Spinal cord (tissue), 10 donors: ENCODE measurements at places on chromosomes 3 and 15. TPM values are rescaled to one million over a fixed set of nuclear protein-coding genes. Genes with fewer than 3 reads are reported as not detected.

- DNase-seq = no peak
These were observed 422.2 kb downstream of the GBE1 start for GRCh38 chr3:81339040-81339845.

- no peak for DNase-seq
These were observed 99.5 kb upstream of the FOXB1 start for GRCh38 chr15:59904450-59905135.

- DNase-seq = no peak
These were observed 45.2 kb upstream of the CCDC80 start for GRCh38 chr3:112685956-112686799.

GRCh38 chr3:159189994-159190669 is 388.3 kb downstream of the MFSD1 start:
- no peak for DNase-seq

DNA sequence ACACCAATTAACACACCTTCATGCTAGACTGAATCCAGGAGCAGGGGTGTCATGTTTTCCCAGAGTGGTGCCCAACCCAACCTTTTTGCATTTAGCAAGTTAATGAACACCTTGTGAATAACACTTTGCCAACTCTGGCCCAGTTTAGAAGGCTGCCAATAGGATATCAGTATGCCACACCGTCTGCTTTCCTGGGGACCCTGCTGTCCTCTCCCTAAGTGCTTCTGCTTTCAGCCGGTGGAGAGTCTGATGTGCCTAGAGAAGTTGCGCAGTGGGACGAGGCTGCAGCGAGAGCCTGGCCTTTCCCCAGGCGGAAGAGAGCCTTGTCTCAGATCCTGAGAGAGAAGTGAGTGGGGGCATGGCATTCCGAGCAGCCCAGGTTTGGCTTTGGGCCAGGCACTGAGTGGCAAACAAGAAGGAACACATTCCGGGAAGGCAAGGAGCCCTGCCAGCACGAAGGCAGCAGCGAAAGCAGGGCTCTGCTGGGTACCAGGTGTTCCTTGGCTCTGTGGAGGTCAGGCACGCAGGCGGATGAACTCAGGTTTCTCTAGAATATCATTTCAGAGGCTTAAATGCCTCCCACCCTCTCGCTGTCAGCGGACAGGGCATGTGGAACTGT is 36.9 kb downstream of the SENP8 start:
- no peak for DNase-seq

- DNase-seq = no peak
These were observed 25.3 kb downstream of the ADGRG7 start for GRCh38 chr3:100634493-100635272.

DNA sequence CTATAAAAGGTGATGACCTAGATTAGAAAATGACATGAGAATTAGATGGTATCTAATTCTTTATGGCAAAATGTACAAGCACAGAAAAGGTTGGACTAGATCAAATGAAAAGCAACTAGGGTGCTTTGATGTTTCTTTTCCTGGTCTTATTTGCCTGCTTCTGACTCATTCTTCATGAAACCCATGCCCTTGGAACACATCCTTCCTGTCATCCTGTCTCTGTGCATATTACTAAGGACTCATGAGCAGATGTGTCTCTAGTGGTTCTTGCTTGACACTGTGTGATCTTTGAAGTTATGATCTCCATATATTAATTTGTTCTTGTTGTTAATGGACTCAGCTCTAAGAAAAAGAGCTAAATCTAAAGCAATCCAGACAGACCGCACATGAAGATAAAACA is 314.0 kb downstream of the ERC2 start:
- DNase-seq = no peak

DNA sequence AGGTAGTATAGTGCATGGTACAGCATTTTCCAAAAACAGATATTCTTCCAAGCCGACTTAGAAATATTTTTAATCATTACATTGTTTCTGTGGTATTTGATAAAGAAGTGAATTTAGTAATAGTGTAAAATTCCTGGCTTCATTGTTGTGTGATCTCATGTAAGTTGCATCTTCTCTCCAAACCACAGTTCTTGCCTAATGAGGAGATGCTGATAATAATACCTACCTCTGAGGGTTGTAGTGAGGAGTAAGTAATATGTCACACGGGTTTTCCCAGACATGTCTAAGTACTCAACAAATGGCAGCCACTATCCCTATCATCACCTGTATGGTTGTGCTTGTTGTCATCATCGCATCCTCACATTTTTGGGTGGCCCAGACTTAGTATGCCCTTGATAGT is 167.3 kb downstream of the SLCO3A1 start:
- no peak for DNase-seq

GRCh38 chr3:42117175-42118008 is 26.2 kb downstream of the TRAK1 start:
- no peak for DNase-seq

DNA sequence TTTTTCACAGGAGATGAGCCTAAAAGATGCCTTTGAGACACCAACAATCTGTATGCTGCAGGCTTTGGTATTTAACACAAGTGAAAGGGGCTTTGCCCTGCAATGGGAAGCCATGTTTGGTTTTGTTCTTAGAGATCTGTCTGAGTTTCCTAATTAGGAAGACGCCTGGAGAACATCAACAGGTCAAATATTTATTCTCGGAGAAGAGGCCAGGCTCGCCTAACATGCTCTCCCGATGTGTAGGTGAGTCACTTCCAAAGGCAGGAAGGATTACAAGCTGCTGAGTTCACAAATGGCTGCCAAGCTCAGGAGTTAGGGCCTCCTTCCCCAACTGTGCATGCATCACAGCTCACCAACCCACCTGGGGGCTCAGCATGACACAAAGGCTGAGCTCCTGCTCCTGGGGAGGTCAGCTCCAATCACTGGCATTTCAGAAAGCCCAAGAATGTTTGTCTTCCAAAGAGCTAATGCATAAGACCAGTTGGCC is 119.5 kb upstream of the PRICKLE2 start:
- no peak for DNase-seq

KPNA4 gene
- 45.0 TPM for total RNA-seq

WDR93 gene
- 0.69 TPM for total RNA-seq

CCR4 gene
- total RNA-seq = 0.20 TPM

ARRDC4 gene
- 34.1 TPM for total RNA-seq

OR5K3 gene
- total RNA-seq = not detected

SOX2 gene
- 82.5 TPM for total RNA-seq

CHRM5 gene
- 3.9 TPM for total RNA-seq

SGO1 gene
- total RNA-seq = 4.6 TPM
